GM23338 (cell line): ENCODE measurements at places on chromosomes 7 and 10. TPM values are rescaled to one million over a fixed set of nuclear protein-coding genes. Genes with fewer than 3 reads are reported as not detected.

DNA sequence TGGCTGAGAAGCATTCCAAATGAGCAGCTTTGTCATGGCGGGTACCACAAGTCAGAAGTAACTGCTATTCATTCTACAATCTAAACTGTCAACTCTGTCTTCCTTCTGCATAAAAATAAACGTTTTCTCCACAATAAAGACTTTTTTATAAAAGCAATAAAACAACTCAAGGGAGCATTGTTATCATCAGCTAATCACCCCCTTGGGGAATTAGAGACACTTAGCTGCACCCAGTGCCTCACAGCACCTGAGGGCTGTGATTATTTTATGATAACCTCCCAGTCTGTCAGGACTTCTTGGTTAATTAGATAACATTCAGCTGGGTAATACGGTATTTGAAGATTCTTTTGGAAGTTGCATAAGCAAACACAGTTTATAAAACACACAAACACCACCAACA lies 155.6 kb downstream of the PPP1R3A start:
- DNase-seq = no peak

DNA sequence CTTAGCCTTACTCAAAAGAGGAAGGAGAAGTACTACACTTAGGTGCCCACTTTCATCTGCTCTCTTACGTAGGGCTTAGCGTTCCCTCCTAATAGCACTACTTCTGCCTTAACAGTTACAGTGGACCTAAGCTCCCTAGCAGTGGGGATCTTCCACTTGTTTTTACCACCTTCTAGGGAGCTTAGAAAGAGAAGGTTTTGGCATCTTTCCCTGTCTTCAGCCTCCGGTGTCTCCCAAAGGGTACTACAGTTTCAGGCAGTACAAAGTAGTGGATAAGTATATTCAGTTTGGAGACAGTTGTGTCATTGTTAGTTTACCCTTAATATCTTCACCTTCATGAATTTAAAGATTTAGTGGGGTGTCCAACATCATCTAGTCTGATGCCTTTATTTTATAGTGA lies 14.6 kb downstream of the CHRM2 start:
- peak; percentile 27 for DNase-seq

GRCh38 chr10:73956476-73957359 lies 41.2 kb upstream of the VCL start:
- DNase-seq = peak; percentile 24

DNA sequence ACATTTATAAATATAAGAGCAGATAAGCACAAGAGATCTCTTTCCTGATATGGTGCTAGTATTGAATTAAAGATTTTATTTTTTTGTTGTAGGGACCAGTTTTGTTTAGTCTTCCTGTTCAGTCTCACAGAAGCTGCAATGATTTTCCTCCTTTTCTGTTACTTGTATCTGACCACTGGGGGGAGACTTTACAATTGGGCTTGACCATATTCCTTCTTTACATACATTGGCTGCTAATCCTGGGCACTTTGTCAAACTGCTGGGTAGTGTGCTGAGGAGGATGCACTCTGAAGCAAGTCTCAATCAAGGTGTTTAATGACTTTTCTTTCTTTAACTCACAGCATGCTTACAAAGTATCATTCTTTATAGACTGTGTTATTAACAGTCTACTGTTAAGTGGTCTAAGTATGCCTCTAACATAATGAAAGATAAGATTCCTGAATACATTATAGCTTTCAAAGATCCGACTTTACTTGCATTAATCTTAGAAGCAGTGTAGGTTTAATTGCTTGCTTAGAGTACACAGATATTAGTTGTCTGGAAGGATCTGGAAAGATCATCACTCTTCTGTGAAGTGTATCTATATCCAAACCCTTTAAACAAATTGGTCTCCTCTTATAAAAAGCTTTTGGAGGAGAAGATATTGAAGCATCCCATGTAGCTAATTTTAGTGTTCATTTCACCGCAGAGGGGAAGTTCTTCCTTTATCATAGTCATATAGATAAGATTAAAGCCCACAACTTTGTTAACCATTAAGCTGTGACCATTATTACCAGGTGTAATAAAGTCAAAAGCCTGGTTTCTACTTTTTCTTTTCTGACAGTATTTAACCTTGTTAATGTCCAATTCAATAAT lies 3.1 kb downstream of the PALS2 start:
- peak; percentile 83 for DNase-seq

DNA sequence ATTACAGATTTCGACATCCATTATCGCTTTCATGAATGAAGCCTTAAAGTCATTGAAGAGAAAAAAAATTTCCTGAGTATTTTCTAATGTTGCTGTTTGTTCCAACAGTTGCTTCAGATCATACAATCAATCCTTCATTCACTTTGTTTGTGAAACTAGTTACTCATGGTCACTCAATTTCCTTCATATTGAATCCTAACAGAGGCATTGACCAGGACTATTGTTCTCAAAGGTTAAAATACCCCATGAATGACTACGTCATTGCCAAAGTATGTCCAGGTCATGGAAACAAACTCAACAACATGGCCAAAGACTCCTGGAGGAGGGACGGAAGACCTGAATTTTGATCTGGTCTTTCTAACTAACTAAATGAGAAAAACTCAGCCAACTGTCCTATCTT lies 54.0 kb upstream of the ABCB5 start:
- DNase-seq = no peak

DNA sequence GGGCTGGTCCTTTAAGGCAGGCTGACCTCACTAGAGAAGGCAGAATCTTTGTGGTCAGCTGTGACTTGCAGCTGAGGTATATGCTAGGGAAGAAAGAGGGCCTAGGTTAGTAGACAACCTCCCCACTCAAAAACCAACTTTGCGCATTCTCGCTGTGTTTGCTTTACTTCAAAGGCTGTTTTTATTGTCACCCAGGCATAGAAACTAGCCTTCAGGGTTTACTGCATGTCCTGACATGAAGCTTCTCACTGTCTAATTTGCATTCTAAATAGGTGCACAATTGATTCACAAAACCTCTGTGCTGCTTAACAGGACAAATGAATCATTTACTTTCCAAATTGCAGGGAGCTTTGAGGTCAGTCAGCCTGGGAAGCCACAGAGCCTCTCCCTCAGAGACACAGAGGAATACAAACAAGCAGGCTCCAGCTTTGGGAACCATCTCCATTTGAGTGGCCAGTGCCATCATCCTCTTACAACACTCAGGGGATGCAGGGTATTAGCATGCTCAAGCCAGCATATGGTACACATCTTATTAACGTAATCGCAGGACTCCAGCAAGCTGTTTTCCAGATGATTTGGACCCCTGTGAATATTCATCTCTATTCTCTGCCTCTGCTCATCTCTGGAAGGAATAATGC lies 596.4 kb upstream of the GHITM start:
- DNase-seq = no peak

DNA sequence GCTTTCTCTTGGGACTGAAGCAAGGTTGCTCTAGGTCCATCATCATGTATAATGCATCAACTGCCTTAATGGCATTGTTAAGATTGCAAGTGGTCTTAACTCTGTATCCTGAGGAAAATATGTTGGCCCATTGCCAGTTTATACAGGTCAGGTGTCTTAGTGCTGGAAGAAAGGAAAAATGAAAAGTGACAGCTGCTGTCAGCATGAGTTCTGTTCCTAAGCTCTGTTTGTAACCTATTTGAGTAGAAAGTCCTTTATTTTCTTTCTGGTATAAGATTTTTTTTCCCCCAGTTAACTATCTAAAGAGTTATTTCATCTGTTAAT lies 127.2 kb downstream of the SRI start:
- DNase-seq = no peak

DNA sequence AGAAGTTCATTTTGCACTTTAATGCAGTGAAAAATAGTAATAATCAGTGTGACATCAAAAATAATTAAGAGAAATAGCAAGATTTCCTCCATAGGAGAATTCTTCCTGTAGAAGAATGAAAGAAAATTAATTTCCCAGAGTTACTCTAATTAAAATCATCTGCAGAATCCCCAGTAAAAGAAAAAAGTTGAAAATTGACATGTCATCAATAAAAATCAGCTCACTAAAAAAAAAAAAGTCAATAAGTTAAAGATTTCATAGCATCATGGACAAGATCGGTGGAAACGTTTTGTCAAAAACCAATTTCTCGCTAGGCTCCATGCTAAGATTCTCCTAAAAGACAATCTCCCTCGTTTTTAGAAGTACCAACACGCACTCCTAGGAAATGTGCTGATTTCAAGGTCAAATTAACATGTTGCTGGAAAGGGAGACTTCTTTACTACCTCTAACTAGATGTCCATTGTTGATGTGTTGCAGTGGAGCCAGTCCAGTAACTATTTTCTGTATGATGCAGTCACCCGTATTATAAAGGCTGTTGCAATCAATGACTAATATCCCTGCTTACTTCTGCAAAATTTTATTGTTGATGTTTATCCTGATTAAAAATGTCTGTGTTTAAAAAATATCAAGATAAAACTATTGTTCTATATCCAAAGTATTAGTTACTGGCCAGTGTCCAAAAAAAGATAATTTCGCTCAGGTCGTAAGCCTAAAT lies 591.9 kb upstream of the MGMT start:
- no peak for DNase-seq

DNA sequence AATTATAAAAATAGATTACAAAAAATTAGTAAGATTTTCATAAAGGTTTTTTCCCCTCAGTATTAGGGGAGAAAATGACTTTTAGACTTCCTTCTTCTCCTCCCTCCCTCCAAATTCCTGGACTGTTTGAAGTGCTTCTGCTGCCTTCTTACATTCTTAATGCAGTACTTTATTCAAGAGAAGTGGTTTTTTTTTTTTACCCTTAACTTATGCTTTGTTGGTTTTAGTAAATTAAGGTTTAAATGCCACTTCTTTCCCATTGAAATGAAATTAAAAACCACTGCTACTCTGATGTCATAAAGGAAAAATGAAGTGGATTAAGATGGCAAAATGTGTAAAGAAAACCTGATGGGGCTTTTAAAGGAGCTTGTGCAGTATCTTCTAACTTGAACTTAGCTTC lies 140.7 kb downstream of the VTI1A start:
- DNase-seq = peak; percentile 47

NEUROG3 gene
- total RNA-seq = 0.16 TPM in 1 of 2 replicates, not detected in the other
